ENCODE measurements at places on chromosomes 4 and X.
A peak's percentile ranks its signal among the peaks of the same experiment; 100 is the strongest.

DNA sequence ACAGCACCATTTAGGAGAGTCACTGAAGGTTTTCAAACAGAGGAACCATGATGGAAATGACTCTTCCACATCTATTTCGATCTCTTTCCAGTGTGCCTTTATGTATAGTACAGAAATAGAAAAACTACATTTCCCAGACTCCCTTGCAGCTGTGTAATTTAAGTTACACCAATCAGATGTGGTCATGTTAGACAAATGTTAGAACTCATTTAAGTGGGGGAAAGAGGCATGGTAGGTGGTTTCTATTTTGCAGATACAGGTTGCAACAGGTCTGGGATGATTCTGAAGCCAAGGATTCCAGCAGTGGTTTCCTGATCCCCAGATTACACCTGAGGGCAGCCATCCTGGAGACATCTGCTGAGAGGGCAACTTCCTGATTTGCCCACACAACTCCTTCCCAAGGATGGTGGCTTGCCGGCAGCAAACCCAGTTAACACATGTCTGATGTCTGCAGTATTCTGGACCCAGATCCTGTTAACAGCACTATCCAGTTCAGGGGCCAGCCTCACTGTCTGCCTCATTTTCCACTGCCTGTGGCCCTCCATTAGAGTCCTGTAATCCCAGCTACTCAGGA lies 38.7 kb upstream of the PDK3 start:
- DNase-seq, result no peak

DNA sequence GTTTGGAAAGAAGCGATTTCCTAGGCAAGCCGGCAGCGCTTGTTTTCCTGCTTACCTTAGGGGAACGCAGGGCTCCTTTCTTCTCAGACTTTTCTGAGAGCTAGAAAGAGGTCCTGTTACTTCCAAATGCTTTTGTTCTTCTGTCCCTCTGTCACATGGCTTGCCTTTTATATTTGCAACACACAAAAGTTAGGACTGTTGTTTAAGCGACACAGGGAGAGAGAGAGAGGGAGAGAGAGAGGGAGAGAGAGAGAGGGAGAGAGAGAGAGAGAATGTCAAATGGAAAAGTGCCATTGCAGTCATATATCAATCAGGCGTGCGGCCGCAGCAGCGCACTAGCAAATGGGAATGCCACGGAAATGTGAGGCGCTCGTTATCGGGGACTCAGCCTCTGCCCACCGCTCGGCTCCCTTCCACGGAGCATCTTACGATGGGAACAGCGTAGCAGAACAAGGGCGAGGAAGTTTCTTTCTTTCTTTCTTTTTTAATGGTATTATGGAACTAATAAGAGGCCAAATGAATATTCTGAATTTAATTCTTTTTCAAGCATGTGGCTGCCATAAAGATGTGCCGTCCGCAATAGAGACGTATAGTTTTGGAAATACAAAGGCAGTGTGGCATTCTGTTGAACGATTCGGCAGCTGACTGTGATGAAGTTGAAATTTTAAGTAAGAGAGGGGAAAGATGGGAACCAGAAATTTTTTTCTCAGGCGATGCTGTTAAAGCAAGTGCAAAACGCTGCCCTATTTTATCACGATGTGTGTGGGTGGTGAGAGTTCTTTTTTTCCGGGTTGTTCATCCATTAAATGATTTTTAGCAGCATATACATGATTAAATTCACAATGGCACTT lies at the start of gene NDP:
Gene NDP, minus strand, starts transcription at position 142 of the 851 bp plus-strand sequence. CDS start 14,745 bp downstream, outside the sequence.
- no peak for DNase-seq

GRCh38 chr4:94469221-94469784 lies 17.6 kb downstream of the PDLIM5 start:
- no peak for DNase-seq

- no peak for DNase-seq
Measured at GRCh38 chr4:56698329-56698728, 17.2 kb upstream of the HOPX start.

DNA sequence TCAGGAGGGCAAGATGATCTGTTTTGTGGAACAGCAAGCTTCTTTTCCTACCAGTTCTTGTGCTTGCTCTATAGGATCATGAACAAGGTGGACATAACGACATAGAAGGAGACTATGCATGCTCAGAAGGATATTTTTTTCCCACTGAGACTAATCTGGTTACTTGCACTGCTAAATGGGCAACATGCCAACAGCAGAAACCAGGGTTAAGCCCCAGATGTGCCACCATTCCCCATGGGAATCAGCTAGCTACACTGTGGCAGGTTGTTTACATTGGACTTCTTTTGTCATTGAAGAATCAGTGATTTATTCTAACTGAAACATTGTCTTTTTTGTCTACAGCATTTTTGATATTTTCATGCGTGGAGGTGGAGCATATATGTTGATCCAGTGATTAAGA lies 165.6 kb downstream of the C4orf33 start:
- no peak for DNase-seq

- no peak for DNase-seq
Measured at GRCh38 chrX:150663073-150663472, 30.1 kb upstream of the MTMR1 start.

GRCh38 chr4:100945789-100946188 lies 401.5 kb downstream of the PPP3CA start:
- DNase-seq, result no peak

- DNase-seq, result no peak
Measured at GRCh38 chrX:120463241-120463640, 5.9 kb downstream of the LAMP2 start.

DNA sequence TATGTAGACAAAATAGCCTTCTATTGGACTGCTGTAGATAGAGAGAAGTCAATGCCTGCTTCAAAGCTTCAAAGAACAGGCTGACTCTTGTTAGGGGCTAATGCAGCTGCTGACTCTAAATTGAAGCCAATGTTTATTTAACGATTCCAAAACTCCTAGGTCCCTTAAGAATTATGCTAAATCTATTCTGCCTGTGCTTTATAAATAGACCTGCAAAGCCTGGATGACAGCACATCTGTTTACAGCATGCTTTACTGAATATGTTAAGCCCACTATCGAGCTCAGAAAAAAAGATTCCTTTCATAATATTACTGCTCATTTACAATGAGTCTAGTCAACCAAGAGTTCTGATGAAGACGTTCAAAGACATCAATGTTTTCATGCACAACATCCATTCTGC lies 54.8 kb upstream of the RBMXL3 start:
- DNase-seq, result no peak

DNA sequence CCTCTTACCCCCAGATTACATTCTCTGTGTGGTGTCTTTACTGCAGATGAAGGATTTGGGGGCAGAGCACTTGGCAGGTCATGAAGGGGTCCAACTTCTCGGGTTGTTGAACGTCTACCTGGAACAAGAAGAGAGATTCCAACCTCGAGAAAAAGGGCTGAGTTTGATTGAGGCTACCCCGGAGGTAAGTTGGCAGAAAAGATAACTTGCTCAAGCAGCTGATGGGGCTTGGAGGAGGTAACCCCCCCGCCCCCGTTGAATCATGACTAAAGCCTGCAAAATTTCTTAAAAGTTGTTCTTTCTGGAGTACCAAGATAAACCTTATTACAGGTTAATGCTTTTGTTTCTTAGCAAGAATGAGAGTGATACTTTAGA lies 1.5 kb downstream of the CCNG2 start:
- no peak for DNase-seq

- DNase-seq, result no peak
Measured at GRCh38 chrX:69197690-69198089, 32.4 kb upstream of the PJA1 start.

GRCh38 chr4:154082760-154083535 lies 294.1 kb upstream of the SFRP2 start:
- no peak for DNase-seq

DNA sequence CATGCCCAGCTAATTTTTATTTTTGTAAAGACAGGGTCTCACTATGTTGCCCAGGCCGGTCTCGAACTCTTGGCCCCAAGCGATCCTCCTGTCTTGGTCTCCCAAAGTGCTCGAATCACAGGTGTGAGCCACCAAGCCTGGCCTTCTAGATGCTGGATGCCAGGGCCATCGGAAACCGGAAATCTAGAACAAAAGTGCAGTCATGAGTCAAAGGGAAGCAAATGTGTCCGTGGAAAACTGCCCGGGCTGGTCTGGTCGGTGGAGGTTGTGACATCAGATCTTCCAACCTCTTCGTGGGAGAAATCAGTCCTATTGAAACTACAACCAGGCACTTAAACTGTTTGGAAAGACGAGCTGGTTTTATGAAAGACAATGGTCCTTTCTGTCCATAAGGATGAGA lies 92.3 kb upstream of the SHOX start:
- no peak for DNase-seq

- DNase-seq, result no peak
Measured at GRCh38 chrX:48940404-48940955, 16.9 kb downstream of the OTUD5 start.

DNA sequence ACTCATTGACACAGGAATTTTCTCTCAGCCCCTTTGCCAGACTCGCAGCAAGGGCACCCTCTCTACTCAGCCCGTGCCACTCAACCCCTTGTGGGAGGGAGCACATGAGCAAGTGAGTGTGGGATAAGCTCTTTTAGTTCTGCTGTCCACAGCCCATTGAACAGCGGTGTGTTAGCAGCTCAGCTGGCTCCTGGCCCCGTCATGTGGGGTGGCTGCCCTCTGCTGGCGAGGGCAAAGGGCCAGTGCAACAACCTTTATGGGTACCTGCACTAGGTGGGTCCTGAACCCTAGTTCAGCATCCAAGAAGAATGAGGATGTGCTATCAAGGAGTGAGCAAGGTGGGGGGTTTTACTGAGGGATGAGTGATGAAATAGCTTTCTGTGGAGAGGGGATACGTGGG lies 85.0 kb upstream of the ZNF81 start:
- DNase-seq, result no peak

GRCh38 chr4:17667653-17668201 lies 53.3 kb downstream of the MED28 start:
- no peak for DNase-seq

DNA sequence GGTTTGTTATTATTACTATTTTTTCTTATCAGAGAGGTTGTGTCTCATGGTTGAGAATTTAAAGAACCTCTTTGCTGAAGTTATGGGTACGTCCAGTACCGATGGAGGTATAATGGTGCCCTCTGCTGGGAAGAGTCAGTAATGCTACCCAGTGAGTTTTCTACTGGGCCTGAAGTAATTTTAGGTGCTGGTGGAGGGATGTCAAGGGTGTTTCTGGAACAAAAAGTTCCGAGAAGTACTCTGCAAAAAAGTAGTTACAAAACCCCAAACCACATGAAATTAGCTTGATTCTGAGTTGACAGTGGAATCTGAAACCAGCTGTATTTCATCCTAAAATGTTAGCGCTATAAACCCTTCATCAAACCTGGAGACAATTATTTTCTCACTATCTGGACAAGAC lies 102.5 kb upstream of the MID1 start:
- peak; percentile 79 for DNase-seq

DNA sequence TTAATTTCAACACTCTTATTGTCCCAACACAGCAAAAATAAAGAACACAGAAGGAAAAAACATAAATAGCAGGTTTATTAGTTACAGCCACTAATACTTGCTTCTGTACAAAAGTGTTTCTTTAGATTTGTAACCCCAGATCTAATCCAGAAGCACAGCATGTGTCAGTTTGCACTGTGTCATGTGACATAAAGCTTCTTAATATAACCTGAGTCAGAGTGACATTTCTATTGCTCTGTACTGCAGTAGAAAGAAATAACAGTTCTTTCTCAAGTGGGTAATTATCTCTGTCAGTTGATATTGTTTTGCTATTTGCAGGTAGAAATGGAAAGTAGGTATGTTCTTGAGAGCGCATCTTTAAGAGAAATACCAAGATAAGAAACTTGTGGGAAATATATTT lies 422.5 kb downstream of the ZIC3 start:
- no peak for DNase-seq

DNA sequence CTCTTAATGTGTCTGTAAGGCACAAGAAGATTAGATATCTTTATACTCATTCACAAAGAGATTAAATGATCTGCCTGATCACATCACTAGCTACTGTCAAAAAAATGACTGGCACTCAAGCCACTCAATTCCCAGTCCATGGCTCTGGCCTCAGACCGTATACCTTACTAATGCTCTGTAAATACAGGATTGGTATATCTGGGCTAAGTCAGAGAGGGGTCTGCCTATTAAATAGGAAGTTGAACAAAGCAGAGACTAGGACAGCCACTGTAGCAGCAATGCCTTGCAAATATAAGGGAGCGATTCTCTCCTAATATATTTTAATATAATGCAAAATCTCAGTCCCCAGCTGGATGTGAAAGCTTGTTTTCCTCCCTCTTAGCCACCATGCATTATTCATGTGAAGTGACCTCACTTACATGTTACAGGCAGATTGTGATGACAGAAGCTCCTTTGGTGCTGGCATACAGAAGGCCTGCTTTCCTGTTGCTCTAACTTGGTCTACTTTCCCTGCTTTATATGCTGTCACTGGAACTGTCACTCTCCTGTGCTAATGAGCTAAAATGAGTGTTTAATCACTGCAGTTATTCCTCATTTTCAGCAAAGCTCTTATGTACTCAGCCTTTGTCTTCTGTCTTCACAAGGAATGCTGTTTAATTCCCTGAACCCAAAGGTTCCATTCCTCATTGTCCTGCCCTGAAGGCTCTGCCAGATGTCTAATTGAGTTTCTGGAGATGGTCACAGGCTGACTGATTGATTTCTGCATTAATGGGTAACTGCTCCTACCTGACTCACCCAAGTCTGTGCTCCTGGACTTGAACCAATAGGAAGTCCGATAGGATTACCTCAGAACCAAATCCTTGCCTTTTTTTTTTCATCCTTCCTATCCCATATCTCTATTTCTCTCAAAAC lies 578.2 kb downstream of the KLHL13 start:
- DNase-seq, result no peak

- DNase-seq, result no peak
Measured at GRCh38 chr4:73735231-73735630, 5.1 kb upstream of the CXCL8 start.

DNA sequence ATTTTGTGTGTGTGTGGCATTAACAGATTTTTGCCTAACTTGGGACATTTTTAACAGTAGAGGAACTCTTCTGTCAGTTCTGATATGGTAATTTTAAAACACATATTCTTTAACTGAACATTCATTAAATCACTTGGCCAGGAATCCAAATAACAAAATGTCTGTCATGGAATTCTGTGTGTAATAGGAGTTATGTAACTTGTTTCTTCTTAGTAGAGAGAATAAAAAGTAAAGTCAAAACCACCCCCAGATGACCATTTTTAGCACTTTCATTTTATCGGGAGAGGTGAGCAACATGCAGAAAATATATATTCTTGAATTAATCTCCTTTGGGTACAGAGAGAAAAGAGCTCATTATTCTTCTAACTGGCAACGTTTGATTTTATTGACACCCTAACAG lies 1740.3 kb downstream of the STIM2 start:
- no peak for DNase-seq

DNA sequence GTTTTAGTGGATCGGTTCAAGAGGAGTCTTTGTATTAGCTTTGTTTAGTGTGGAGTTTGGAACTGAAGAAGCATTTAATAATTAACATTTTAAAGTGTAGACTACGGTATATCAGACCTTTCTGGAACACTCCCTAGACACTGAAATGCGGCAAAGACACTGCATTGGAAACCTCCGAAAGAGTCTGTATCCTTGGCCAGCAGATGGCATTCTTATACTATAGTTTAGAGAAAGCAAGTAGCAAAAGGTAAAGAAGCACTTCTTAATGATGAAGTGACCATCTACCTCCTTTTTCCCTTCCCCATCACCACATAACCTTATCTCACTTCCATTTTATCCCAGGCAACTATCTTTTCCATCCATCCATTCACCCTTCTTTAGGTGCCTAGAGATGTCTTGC lies 7.6 kb downstream of the FABP2 start:
- DNase-seq, result no peak
